ENCODE measurements at places on chromosomes 2 and 18. TPM values are rescaled to one million over a fixed set of nuclear protein-coding genes. Genes with fewer than 3 reads are reported as not detected.

- H3K4me3 ChIP-seq, result no peak overlapping the region
- no peaks in the 10 kb centered on the region for H3K36me3 ChIP-seq
- no peak for DNase-seq
- no peak overlapping the region for H3K27ac ChIP-seq
- no peaks in the 10 kb centered on the region for H3K4me1 ChIP-seq
Measured at GRCh38 chr18:14965553-14965952, 217.6 kb downstream of the ANKRD30B start.

GRCh38 chr2:14516844-14517243, 115.7 kb upstream of the LRATD1 start:
- H3K4me1 ChIP-seq, result no peaks in the 10 kb centered on the region
- H3K4me3 ChIP-seq, result no peak overlapping the region
- H3K27ac ChIP-seq, result no peak overlapping the region
- no peaks in the 10 kb centered on the region for H3K27me3 ChIP-seq
- no peak for DNase-seq

DNA sequence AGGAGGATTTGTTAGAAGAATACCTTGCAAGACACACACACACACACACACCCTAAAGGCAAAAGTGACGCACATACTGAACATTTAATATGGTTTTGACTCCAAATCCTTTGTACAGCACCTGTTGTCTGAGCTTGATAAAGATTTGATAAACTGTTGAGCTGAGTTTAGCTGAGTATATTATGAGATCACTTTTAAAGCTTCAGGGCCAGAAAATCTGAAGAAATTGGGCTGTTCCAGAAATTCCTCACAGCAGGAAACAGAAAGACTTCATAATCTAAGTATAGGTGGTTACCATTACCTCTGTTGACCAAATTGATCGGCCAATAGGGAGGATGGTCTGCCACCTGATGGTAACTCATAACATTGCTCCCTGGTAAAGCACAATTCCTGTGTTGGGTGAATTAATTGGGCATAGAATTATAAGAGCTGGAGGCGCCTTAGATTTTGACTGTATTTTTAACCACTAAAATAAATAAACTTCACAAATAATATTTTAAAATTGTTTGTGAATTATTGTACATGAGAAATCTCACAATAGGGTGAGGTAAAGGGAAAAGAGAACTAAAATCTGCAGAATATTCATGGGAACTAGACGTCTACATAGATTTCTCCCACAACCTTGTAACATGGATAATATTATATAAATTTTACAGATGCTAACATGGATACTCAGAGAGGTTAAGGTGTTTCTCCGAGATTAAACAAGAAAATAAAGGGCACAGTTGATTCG, 21.8 kb upstream of the RPIA start:
- peak; percentile 30 for DNase-seq
- no peaks in the 10 kb centered on the region for H3K36me3 ChIP-seq
- H3K27me3 ChIP-seq, result no peaks in the 10 kb centered on the region
- no peak overlapping the region for H3K27ac ChIP-seq
- H3K4me1 ChIP-seq, result no peaks in the 10 kb centered on the region
- no peak overlapping the region for H3K4me3 ChIP-seq

DNA sequence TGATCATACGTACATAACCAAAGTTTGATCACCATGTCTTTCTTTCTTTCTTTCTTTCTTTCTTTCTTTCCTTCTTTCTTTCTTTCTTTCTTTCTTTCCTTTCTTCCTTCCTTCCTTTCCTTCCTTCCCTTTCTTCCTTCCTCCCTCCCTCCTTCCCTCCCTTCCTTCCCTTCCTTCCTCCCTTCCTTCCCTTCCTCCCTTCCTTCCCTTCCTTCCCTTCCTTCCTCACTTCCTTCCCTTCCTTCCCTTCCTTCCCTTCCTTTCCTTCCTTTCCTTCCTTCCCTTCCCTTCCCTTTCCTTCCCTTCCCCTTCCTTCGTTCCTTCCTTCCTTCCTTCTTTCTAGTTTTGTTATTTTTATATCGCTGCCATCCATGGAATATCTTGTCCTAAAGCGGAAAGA, 406.7 kb upstream of the DDX18 start:
- H3K4me3 ChIP-seq, result no peak overlapping the region
- H3K27me3 ChIP-seq, result no peaks in the 10 kb centered on the region
- no peak overlapping the region for H3K27ac ChIP-seq
- no peak for DNase-seq
- H3K36me3 ChIP-seq, result no peaks in the 10 kb centered on the region
- no peaks in the 10 kb centered on the region for H3K4me1 ChIP-seq

Gene IMPACT
- 15.9 TPM for total RNA-seq

DNA sequence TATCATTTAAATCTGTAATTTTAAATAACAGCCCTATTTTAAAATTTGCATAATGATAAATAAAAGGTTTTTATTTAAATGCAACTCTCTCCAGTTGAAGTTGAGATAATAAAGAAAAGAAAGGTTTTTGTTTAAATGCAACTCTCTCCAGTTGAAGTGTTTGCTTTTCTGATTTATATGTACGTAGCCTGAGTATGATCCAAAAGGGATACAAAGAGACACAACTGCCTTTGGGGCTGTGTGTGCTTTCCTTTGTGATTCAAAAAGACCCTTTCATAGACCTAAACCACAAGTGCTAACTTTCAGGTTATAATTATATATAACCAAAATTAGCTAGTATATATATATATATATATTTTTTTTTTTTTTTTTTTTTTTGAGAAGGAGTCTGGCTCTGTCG, 76.2 kb upstream of the MFF start:
- H3K36me3 ChIP-seq, result no peaks in the 10 kb centered on the region
- H3K27ac ChIP-seq, result no peak overlapping the region
- no peak for DNase-seq
- H3K4me1 ChIP-seq, result no peaks in the 10 kb centered on the region

DNA sequence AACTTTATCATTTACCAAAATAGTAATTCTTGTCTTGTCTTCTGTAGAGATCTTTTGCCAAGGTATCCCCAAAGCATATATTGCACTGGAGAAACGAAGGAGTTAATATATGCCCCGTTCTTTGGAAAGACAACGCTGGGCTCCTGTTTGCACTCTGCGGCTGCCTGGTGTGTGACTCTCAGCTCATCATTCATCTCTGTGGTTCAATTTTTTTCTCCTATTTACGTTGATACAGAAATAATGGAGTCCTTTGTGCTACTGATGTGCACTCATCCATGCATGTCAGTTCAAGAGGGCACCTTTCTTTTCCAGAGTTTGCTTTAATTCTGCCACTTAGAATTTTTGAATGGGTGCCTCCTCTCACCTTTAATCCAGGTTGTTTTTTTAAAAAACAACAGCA, 655.5 kb downstream of the DCDC2C start:
- H3K27ac ChIP-seq, result no peak overlapping the region
- H3K36me3 ChIP-seq, result no peaks in the 10 kb centered on the region
- H3K4me3 ChIP-seq, result no peak overlapping the region
- no peaks in the 10 kb centered on the region for H3K27me3 ChIP-seq

DNA sequence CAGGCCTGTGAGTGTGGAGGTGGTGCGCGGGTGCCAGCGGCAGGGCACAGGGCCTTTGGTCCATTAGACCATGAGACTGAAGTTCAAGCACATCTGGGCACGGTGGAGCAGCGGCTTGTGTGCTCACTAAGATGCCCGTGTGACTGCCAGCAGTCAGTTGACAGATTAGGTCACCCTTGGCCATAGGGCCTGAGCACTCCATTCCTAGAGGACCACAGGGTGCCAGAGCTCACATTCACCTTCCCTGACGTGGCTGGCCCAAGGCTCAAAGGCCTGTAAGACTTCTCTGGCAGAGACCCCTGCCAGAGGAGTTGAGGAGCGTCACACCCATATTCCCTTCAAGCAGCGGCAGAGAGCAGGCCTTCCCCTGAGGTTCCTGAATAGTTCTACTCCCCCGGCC, 650 bp downstream of the LHCGR start:
- no peak overlapping the region for H3K27ac ChIP-seq
- H3K4me3 ChIP-seq, result no peak overlapping the region
- DNase-seq, result no peak
- H3K36me3 ChIP-seq, result no peaks in the 10 kb centered on the region
- H3K27me3 ChIP-seq, result peaks cover 18% of the 10 kb centered on the region

Gene TLX2
- 0.94 TPM for total RNA-seq

- DNase-seq, result no peak
- H3K4me1 ChIP-seq, result peaks cover 25% of the 10 kb centered on the region
- no peak overlapping the region for H3K27ac ChIP-seq
Measured at GRCh38 chr2:72827966-72828646, 2.3 kb upstream of the EXOC6B start.

GRCh38 chr2:18849841-18850578, 260.6 kb upstream of the NT5C1B start:
- H3K4me3 ChIP-seq, result no peak overlapping the region
- no peak overlapping the region for H3K27ac ChIP-seq
- no peaks in the 10 kb centered on the region for H3K27me3 ChIP-seq
- H3K36me3 ChIP-seq, result no peaks in the 10 kb centered on the region
- DNase-seq, result no peak

Gene TDRD15
- not detected for total RNA-seq

DNA sequence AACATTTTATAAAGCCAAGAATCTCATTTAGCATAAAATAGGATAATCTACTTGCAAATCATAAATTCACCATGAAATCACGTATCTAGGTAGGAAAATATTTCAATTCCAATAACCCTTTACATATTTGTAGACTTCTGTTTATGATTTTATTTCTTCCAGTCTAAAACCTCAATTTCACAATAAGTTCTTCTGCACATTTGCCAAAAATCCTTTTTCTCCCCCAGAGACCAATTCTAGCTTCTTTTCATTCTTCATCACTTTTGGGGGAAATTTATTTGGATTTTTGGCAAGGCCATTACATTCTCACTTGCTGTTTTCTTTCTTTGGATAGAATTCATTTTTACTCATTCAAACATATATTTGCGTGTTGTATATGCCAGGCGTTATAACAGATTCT, 86.8 kb downstream of the SPRED2 start:
- DNase-seq, result no peak
- no peak overlapping the region for H3K27ac ChIP-seq
- no peaks in the 10 kb centered on the region for H3K36me3 ChIP-seq

- H3K4me3 ChIP-seq, result no peak overlapping the region
- H3K4me1 ChIP-seq, result peaks cover 3% of the 10 kb centered on the region
- H3K27me3 ChIP-seq, result no peaks in the 10 kb centered on the region
- no peak for DNase-seq
- no peaks in the 10 kb centered on the region for H3K36me3 ChIP-seq
- no peak overlapping the region for H3K27ac ChIP-seq
Measured at GRCh38 chr2:55063226-55063625, 13.0 kb upstream of the RTN4 start.

DNA sequence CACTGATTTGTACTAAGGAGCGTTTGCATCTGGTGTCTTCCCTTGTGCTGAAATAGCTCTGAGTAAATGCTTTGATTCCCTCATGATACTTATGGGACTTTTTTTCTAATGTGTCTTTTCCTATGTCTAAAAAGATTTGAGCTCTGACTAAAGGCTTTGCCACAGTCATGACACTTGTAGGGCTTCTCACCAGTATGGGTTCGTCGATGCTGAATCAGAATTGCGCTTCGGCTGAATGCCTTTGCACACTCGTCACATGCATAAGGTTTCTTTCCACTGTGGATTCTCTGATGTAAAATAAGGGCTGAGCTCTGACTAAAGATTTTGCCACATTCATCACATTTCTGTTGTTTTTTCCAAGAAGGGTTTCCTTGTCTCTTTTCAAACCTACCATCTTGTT, 8.0 kb downstream of the ZNF396 start:
- H3K4me1 ChIP-seq, result peaks cover 5% of the 10 kb centered on the region
- no peak overlapping the region for H3K27ac ChIP-seq
- no peak for DNase-seq
- H3K4me3 ChIP-seq, result no peak overlapping the region
- H3K27me3 ChIP-seq, result peaks cover 2% of the 10 kb centered on the region
- no peaks in the 10 kb centered on the region for H3K36me3 ChIP-seq

Gene RAX
- total RNA-seq, result not detected

DNA sequence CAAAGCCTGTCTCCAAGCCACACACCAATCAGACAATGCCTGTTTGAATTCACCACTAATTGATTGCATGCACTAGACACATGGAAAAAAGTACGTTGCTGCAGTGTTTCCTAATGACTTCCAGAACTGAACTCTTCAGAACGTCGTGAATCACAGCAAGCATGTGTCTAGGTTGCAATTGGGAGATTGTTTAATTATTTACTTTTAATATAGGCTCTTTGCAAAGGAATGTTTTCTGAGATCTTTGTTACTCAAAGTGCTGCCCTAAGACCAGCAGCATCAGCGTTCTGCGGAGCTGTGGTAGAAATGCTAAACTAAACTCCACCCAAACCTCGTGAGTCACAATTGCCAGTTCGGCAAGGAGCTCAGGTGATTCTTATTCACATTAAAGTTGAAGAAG, 52.7 kb upstream of the CCDC68 start:
- no peak overlapping the region for H3K27ac ChIP-seq
- DNase-seq, result no peak
- no peak overlapping the region for H3K4me3 ChIP-seq

- peaks cover 4% of the 10 kb centered on the region for H3K36me3 ChIP-seq
- H3K27ac ChIP-seq, result no peak overlapping the region
- DNase-seq, result no peak
- H3K4me1 ChIP-seq, result no peaks in the 10 kb centered on the region
- H3K4me3 ChIP-seq, result no peak overlapping the region
Measured at GRCh38 chr2:36502081-36502480, 95.9 kb downstream of the FEZ2 start.
